ENCODE measurements at places on chromosomes 16 and 17.

GRCh38 chr17:65022751-65023700 lies 33.5 kb downstream of the GNA13 start:
- DNase-seq, result no peak

DNA sequence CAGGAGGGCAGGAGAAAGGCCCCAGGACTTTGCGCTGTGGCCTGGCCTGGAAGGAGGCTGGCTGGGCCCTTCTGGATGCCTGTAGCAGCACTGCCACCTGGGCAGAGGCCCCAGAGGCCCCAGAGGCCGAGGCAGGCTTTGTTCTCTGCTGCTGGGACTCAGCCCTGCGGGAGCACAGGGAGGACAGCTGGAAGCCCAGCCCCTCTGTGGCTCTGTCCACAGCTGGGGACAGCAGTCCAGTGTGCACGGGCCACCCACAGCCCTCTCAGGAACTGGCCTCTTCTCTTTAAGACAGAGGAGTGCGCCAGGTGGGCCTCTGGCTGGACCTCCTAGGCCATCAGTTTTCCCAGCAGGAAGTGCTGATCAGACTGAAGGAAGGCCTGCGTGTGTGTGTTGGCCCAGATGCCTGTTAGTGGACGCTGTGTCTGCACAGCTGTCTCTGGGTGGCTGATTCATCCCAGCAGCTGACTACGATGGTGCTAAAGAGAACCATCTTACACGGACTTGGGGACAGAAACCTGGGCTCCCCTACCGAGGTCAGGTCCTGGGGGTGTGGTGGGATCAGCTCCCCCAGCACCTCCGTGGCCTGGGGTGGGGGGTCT lies 26.9 kb upstream of the ZNF750 start:
- no peak for DNase-seq

- DNase-seq, result no peak
These were observed 10.0 kb upstream of the ZNF689 start for GRCh38 chr16:30620169-30620568.

GRCh38 chr16:15526731-15527130 lies 92.3 kb downstream of the BMERB1 start:
- DNase-seq, result no peak

DNA sequence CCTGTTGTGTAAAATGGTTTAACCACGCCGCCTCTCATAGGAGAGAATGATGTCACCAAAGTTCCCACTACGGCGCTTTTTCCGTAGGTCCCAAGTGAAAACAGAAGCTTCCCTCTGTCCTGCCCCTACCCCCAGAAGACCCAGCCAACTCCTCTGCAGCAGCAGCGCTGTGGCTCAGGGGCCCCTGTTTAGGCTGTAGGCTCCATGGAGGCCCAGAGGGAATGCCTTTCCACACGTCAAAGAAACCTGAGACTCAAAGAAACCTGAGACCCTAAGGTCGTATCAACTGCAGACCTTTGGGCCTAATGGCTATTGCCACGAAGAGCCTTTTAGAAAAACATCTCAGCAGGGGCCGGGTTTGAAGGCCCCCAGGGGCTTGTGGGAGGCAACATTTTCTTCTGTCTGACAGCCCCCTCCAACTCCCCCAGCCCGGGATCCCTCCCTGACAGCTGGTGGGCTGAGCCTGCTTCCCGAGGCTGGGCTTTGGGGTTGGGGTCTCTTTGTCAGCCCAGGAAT lies 43.1 kb upstream of the MEAK7 start:
- DNase-seq, result no peak

- DNase-seq, result no peak
These were observed 1.8 kb upstream of the TMC5 start for GRCh38 chr16:19415918-19416317.

DNA sequence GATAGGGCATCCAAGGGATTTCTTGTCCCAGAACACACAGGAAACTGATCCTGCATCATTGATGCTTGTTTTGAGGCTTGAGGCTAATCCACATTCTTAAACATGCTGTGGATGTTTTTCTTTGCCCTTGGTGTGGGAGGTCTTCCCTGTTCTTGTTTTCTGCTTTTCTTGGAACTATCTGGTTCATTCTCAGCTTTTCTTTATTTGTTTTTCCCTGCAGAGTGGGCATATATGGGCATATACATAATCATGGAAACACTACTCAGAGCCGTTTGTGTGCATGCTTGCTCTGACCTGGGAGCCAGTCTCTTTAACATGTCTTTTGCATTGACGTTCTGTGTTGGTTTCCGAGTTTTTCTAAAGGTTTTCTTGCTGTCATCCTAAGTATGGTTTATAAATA lies 300.0 kb downstream of the SNX29 start:
- DNase-seq, result no peak

- no peak for DNase-seq
These were observed 165.6 kb downstream of the RAB11FIP4 start for GRCh38 chr17:31556969-31557645.

DNA sequence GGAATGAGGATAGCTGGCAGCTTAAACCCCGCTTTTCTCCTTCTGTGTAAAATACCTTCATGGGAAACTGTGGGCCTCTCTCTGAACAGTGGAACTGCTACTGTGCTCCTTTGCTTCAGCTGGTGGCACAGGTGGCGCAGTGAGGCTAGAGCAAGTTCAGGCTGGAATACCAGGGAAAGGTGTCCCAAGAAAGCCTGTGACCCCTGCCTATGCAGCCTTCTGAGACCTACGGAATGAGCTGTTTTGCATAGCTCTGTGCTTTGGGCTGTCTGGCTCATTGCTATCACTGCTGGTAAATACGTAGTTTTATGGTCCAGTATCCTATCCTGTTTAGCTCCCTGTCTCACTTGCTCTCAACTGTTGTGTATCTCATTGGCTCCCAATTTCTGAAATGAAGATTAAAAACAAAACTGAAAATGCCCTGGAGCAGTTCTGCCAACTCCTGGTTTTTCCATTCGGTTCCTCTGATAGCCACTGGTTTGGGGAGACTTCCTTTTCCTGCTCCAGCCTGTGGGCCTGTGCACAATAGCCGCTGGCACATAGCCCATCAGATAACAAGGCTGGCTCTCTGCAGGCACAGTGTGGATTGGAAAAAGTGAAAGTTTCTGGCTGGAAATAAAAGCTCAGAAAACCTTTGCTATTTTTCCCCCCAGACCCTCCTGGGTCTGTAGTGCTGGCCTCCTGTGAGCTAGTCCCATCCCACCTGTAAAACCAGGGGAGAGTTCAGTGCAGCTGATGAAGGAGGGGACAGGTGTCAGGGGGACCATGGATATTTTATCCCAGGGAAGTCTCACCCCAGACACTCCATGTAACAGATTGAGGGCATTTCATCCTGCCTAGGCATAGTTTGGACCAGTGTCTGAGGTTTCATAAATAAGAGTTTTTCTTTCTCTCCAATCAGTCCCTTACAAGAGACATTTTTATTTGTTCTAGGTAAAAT lies 24.0 kb downstream of the LIMD2 start:
- no peak for DNase-seq

GRCh38 chr16:10598157-10598556 lies 17.8 kb upstream of the EMP2 start:
- no peak for DNase-seq

GRCh38 chr17:77894126-77894956 lies 64.2 kb upstream of the TNRC6C start:
- no peak for DNase-seq

- no peak for DNase-seq
These were observed 130.4 kb downstream of the C16orf78 start for GRCh38 chr16:49504023-49504364.

DNA sequence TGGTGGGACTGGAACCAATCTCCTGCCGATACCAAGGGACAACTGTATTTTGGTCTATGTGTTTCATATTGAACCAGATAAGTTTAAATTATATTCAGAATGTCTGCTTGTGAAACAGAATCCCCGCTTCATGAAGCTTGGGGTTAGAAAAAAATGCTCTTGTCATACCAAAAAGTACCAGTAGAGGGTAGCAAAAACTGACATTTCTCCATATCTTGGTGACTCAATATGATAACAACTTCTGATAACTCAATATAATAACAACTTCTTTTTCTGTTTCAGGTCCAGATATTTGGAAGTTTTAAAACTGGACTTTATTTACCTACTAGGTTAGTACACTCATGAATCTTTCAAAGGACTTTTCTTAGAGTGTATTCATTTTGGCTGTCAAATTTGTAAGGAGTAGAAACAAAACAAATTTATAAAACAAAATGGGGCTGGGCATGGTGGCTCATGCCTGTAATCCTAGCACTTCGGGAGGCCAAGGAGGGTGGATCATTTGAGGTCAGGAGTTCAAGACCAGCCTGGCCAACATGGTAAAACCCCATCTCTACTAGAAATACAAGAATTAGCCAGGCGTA lies 52.3 kb upstream of the ADCY7 start:
- DNase-seq, result no peak

GRCh38 chr16:89070590-89070989 lies 23.1 kb upstream of the ACSF3 start:
- DNase-seq, result no peak

DNA sequence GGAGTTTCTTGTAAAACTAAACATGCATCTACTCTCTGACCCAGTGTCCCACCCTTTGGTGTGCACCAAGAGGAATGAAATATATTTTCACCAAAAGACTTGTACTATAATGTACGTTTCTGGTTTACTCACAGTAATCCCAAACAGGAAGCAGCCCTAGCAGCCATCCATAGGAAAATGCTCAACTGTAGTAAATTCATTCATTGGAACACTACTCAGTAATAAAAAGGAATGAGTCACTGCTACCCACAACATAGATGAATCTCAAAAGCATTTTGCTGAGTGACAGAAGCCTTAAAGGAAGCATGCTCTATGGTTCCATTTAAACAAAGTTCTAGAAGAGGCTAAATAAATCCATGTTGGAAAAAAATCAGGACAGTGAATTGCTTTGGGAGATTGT lies 37.6 kb upstream of the DHRS7B start:
- DNase-seq, result no peak

Measured in stimulated activated CD8-positive, alpha-beta memory T cell treated with anti-CD3 and anti-CD28 coated beads, Interleukin-7, amount 100 ng/mL, for 24 hours (primary cell).